ENCODE measurements at places on chromosomes 7 and 10.

GRCh38 chr7:129371487-129371886, 62.7 kb upstream of the STRIP2 start:
- DNase-seq: no peak

DNA sequence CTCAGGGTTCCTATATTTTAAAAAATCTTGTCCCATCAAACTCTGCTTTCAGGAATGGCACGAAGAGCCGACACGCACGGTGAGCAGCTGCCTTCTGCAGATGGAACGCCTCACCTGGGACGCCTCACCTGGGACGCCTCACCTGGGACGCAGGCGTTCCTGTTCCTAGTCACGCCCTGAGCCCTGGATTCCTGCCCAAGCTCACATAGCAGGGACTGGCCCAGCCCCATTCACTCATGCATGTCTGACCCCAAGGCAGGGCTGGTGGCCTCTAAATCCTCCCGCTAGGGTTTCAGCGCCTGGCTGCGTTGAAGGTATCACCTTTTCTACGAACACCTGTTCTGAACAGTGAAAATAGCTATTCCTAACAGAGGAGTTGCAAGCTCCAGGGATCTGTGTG, 49.8 kb downstream of the CARD11 start:
- no peak for DNase-seq

GRCh38 chr10:91596825-91597196, 36.1 kb downstream of the PPP1R3C start:
- no peak for DNase-seq

GRCh38 chr7:155586843-155587440, 40.6 kb upstream of the CNPY1 start:
- DNase-seq: no peak

GRCh38 chr10:24883176-24883575, 69.2 kb downstream of the PRTFDC1 start:
- DNase-seq: no peak

GRCh38 chr7:126411032-126411820, 841.5 kb downstream of the GRM8 start:
- no peak for DNase-seq

DNA sequence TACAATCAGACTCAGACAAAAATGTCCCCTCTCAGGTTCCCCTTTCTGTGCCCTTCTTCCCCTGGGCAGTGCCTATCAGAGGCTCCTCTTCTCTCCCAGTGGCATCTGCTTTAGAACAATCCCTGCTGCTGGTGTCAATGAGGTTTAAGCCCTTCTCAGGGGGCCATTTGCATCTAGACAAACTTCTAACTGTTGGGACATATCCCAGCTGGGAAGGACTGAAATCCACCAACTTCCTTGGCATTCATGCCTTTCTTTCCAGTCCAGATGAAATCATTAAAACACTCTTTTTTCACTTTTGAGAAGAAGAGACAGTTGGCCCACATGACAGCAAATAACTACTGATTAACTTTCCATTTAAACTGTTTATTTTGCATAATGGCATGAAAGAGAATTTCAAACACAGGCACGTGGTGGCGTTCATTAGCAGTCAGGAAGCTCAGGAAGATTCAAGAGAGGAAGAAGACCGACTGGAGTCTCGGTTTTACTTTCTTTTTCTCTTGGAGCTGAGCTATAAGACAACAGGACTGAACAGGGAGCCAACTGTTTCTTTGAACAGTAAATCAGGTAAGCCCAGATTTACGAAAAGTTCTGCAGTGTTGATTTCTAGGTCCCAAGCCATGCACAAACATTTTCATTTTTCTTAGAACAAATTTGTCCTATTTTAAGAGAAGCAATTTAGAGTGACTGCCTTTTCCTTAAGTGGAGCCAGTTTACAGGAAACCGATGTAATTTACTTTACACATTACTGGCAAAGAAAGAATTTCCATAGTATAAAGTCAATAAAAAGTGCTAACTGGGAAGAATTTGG, at the start of gene GIMAP2:
GIMAP2 (plus strand) TSS at position 488 of the 811 bp plus-strand sequence. CDS start 1,354 bp downstream, outside the sequence.
- peak; percentile 18 for DNase-seq

GRCh38 chr7:75762350-75762917, 9.6 kb downstream of the CCL26 start:
- peak; percentile 84 for DNase-seq

DNA sequence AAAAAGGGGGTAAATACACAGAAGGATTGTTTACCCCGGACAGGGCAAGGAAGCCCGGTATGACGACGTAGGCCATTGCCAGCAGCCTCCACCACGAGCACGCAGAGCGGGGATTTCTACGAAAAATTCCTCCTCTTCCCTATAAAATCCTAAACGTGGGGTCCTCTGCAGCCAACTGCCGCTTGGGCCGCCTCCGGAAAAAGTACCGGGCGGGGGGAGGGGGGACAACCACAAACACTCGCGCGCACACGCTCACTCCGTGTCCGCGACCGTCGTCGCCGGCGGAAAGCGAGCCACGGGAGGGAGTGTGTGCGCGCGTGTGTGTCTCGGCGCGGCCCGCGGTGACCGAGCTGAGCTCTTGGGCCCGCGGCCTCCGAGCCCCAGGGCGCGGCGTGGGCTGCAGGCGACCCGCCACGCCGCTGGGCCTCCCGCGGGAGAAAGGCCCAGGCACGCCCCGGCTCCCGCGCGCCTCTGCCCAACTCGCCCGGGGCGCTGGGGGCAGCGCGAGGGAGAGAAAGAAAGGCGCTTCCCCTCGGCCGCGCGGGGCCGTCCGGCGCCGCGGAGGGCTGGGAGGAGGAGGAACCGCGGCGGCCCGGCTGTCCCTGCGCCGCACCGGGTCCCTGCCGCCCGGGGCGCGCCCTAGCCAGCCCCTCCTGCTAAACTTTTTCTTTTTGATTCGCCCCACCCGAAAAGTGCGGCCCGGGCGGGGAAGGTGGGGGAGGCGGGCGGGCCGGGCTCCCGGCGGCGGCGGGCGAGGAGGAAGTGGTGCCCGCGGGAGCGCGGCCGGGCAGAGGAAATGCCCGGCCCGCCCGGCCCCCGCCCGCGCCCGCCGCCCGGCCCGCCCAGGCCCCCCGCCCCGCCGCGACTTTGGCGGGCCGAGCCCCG, 1.5 kb downstream of the CTBP2 start:
- no peak for DNase-seq

- DNase-seq: no peak
These were observed 50.0 kb upstream of the KMT2C start for GRCh38 chr7:152485826-152486225.

GRCh38 chr10:80664071-80664680, 126.5 kb downstream of the SH2D4B start:
- peak; percentile 40 for DNase-seq

GRCh38 chr10:131886237-131886636, 14.6 kb upstream of the PPP2R2D start:
- no peak for DNase-seq

DNA sequence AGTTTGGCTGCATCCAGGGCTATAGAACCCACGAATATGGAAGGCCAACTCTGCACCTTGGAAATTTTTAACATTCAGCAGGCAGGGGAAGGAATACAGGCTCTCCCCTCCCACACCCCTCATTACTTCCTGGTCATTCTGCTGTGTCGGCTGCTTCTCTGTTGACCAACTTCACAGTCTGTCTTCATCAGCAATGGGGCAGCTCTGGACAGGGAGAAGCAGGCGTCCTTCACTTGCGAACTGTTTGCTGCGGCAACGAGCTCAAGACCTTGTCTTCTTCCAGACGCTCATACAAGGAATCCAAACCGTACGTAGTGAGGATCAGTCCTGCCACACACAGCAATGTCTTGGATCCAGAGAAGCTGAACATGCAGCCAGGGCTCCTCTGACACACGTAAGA, 192.2 kb downstream of the DIP2C start:
- DNase-seq: no peak

- DNase-seq: no peak
These were observed 728 bp downstream of the PARD3 start for GRCh38 chr10:34814223-34814912.

GRCh38 chr7:110803602-110804143, 287.3 kb upstream of the LRRN3 start:
- DNase-seq: no peak

Data from OCI-LY7 (cell line).